CD8-positive, alpha-beta memory T cell (primary cell): ENCODE measurements at places on chromosomes 11 and 22. TPM values are rescaled to one million over a fixed set of nuclear protein-coding genes. Genes with fewer than 3 reads are reported as not detected.
A peak's percentile ranks its signal among the peaks of the same experiment; 100 is the strongest.

- H3K36me3 ChIP-seq: no peaks in the 10 kb centered on the region
- no peaks in the 10 kb centered on the region for H3K27me3 ChIP-seq
- no peak for DNase-seq
- no peak overlapping the region for H3K27ac ChIP-seq
- H3K4me3 ChIP-seq: no peak overlapping the region
Measured at GRCh38 chr11:34192481-34193401, 87.3 kb downstream of the NAT10 start.

GRCh38 chr11:27237643-27238042 is 125.4 kb downstream of the CCDC34 start:
- H3K36me3 ChIP-seq: no peaks in the 10 kb centered on the region
- H3K27me3 ChIP-seq: no peaks in the 10 kb centered on the region
- no peak overlapping the region for H3K27ac ChIP-seq
- no peaks in the 10 kb centered on the region for H3K4me1 ChIP-seq

GRCh38 chr11:66856496-66857233 is at the start of gene LRFN4:
Gene LRFN4 (plus strand): TSS chr11:66857064. CDS start chr11:66857745, 681 bp downstream.
- H3K27me3 ChIP-seq: no peaks in the 10 kb centered on the region
- no peaks in the 10 kb centered on the region for H3K36me3 ChIP-seq
- DNase-seq: peak; percentile 56
- H3K4me1 ChIP-seq: peaks cover 6% of the 10 kb centered on the region
- H3K4me3 ChIP-seq: peak within 1 kb of the TSS; percentile 66

GRCh38 chr22:32752816-32753520 is 48.5 kb upstream of the TIMP3 start:
- H3K4me1 ChIP-seq: no peaks in the 10 kb centered on the region
- H3K4me3 ChIP-seq: no peak overlapping the region
- no peak for DNase-seq

DNA sequence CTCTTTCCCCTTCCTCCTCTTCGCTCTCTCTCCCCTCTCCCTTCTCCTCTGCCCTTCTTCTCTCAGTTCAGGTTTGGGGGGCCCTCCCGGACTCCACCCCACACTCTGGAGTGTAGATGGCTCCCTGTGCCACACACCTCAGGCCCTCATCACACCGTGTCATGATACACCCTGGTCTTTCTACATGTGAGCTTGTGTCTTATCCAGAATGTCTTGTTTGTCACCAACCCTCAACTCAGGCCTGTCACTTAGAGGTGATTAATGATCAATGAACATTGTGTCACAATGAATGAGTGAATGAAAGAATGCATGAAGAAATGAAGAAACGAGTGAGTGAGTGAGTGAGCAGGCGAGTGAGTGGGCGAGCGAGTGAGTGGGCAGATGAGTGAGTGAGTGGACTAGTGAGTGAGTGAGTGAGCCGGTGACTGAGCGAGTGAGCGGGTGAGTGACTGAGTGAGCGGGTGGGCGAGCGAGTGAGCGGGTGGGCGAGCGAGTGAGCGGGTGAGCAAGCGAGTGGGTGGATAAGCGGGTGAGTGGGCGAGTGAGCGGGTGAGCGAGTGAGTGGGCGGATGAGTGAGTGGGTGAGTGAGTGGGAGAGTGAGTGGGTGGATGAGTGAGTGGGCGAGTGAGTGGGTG is 33.8 kb downstream of the CAPN1 start:
- H3K4me1 ChIP-seq: peaks cover 17% of the 10 kb centered on the region
- no peak overlapping the region for H3K27ac ChIP-seq
- H3K36me3 ChIP-seq: peaks cover 2% of the 10 kb centered on the region
- no peak for DNase-seq
- H3K4me3 ChIP-seq: no peak overlapping the region

GRCh38 chr22:39290724-39291161 is 28.7 kb downstream of the RPL3 start:
- H3K27me3 ChIP-seq: no peaks in the 10 kb centered on the region
- H3K4me3 ChIP-seq: no peak overlapping the region
- no peak overlapping the region for H3K27ac ChIP-seq
- no peak for DNase-seq
- no peaks in the 10 kb centered on the region for H3K4me1 ChIP-seq

DNA sequence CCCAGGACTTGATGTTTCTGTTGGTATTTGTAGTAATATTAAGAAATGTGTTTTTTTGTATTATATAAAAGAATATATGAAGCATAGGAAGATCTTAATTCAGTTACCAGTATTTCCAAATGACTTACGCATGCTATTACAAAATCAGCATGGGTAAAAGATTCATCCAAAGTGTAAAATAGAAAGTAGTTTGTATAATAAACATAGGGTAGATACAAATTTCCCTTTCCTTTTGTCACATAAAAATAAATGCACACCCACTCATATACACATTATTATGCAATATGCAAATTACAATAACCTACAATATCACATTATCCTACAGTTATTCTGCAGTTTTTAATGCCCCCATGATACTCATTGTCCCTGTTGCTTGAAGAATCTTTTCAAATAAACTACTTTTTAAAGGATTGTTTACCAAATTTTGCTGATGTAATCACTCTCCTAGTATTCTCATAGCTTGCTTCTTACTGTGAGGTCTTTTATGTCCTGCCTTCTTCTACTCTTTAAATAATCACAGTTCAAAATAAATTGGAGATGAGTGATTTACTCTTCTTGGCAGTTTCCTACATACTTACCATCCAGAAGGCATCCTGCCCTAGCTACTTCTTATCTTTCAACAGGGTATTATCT is 244.0 kb downstream of the CASP12 start:
- no peaks in the 10 kb centered on the region for H3K27me3 ChIP-seq
- no peak for DNase-seq
- peaks cover 7% of the 10 kb centered on the region for H3K4me1 ChIP-seq
- no peak overlapping the region for H3K27ac ChIP-seq

DNA sequence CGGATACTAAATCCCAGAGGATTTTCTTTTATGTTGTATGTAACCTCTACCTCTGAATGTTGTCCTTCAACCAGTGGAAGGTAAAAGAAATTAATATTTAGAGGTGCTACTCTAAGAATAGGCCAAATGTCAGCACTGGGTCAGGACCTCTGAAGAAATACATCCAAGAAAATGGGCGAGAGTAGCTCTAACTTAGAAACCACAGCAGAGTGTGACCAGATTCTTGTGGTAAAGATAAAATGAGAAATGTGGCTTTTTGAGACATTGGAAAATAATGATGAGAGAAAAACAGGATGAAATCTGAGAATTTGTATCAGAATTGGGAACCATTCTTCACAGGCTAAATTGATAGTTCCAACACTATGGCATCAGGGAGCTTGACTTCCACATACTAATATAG is 63.5 kb downstream of the CSTPP1 start:
- DNase-seq: no peak
- H3K4me1 ChIP-seq: no peaks in the 10 kb centered on the region
- H3K4me3 ChIP-seq: no peak overlapping the region
- H3K27me3 ChIP-seq: no peaks in the 10 kb centered on the region
- no peak overlapping the region for H3K27ac ChIP-seq
- no peaks in the 10 kb centered on the region for H3K36me3 ChIP-seq

GRCh38 chr22:31616315-31616980 is 45.6 kb downstream of the PISD start:
- H3K36me3 ChIP-seq: peaks cover 14% of the 10 kb centered on the region
- H3K27ac ChIP-seq: no peak overlapping the region
- no peak for DNase-seq
- H3K4me1 ChIP-seq: no peaks in the 10 kb centered on the region

DNA sequence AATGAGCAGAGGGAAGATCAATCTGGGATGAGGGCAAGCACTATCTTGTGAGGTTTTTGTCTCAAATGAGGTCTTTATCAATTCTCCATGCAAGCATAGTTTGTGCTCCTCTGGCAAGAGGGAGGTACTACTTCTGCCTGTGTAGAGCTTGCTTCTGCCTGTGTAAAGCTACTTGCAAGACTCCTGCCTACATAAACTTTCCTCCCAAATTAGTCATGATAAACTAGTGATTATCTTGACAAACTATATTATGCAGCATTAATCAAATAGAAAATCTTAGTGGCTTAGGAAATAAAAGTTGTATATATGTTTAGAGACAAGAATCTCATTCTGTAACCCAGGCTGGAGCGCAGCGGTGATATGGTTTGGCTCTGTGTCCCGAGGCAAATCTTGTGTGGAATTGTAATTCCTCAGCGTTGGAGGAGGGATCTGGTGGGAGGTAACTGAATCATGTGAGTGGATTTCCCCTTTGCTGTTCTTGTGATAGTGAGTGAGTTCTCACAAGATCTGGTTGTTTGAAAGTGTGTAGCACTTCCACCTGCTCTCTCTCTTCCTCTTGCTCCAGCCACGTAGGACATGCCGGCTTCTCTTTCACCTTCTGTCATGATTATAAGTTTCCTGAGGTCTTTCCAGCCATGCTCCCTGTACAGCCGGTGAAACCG is 8.0 kb upstream of the MMP10 start:
- no peaks in the 10 kb centered on the region for H3K4me1 ChIP-seq
- H3K27ac ChIP-seq: no peak overlapping the region
- H3K36me3 ChIP-seq: no peaks in the 10 kb centered on the region
- DNase-seq: no peak

GRCh38 chr11:628056-628455 is 1.1 kb upstream of the SCT start:
- H3K4me3 ChIP-seq: no peak overlapping the region
- peaks cover 9% of the 10 kb centered on the region for H3K4me1 ChIP-seq
- no peaks in the 10 kb centered on the region for H3K36me3 ChIP-seq
- H3K27me3 ChIP-seq: peaks cover 4% of the 10 kb centered on the region
- DNase-seq: no peak
- no peak overlapping the region for H3K27ac ChIP-seq

GRCh38 chr11:102640946-102641345 is 15.8 kb upstream of the MMP20 start:
- H3K4me1 ChIP-seq: no peaks in the 10 kb centered on the region
- no peak for DNase-seq
- H3K4me3 ChIP-seq: no peak overlapping the region

DNA sequence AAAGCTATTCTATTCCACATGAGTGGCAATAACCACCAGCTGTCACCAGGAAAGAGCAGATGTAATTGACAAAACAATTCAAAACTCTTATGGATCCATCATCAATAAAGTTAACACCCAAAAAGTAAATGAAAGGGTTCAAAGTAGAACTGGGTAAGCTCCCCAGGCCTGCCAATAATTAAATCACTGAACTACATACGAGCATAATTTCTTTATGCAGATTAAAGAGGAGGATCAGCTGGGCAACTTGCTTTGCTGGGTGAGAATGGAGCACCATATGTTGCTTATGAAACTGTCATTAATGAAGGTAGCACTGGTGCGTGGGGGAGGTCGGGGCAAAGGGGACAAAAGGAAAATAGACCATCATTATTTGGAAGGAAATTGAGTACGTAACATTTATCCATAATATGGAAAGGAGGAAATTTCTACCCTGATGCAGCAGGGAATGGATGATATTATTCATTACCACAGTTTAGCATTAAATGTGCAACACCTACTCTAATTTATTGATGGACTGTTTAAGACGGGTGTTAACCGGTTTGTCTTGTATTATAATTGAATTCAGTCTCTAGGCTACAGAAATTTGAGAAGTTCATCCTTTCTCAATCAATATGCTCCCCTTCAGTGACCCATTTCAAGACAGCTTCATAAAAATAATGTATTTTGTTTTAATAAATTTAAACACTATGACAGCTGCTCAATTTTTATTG is 315.9 kb downstream of the CADM1 start:
- no peaks in the 10 kb centered on the region for H3K36me3 ChIP-seq
- no peaks in the 10 kb centered on the region for H3K4me1 ChIP-seq
- no peaks in the 10 kb centered on the region for H3K27me3 ChIP-seq
- no peak overlapping the region for H3K27ac ChIP-seq
- no peak overlapping the region for H3K4me3 ChIP-seq

- peak overlapping the region; percentile 54 for H3K27ac ChIP-seq
- no peak for DNase-seq
- peak overlapping the region; percentile 53 for H3K4me3 ChIP-seq
Measured at GRCh38 chr22:49959782-49960158, 802 bp upstream of the PIM3 start.

- H3K36me3 ChIP-seq: peaks cover 16% of the 10 kb centered on the region
- peaks cover 89% of the 10 kb centered on the region for H3K4me1 ChIP-seq
- peak overlapping the region; percentile 95 for H3K27ac ChIP-seq
- H3K4me3 ChIP-seq: peak overlapping the region; percentile 70
- no peak for DNase-seq
Measured at GRCh38 chr11:62556875-62557631, 10.4 kb upstream of the AHNAK start.

- no peaks in the 10 kb centered on the region for H3K36me3 ChIP-seq
- H3K4me1 ChIP-seq: no peaks in the 10 kb centered on the region
- no peak for DNase-seq
- H3K4me3 ChIP-seq: no peak overlapping the region
- H3K27ac ChIP-seq: no peak overlapping the region
Measured at GRCh38 chr11:32068134-32068870, 22.6 kb upstream of the RCN1 start.

GRCh38 chr22:31753005-31753633 is 700 bp upstream of the DEPDC5 start:
- no peak for DNase-seq
- peak overlapping the region; percentile 70 for H3K4me3 ChIP-seq
- H3K36me3 ChIP-seq: no peaks in the 10 kb centered on the region
- H3K4me1 ChIP-seq: peaks cover 46% of the 10 kb centered on the region
- peak overlapping the region; percentile 78 for H3K27ac ChIP-seq

Gene ADAMTS15
- not detected for total RNA-seq

Gene DDIAS
- 23.8 TPM for total RNA-seq

Gene BIK
- 4.1 TPM for total RNA-seq

Gene MN1
- 0.13 TPM for total RNA-seq

Gene OR2AG2
- total RNA-seq: not detected

Gene DUSP8
- total RNA-seq: 2.3 TPM

Gene LRRN4CL
- total RNA-seq: 0.22 TPM

Gene LUZP2
- total RNA-seq: not detected

Gene KCNQ1OT1
- total RNA-seq: 0.20 TPM
